NB4 (cell line): ENCODE measurements at places on chromosomes 5 and 9.

- DNase-seq, result no peak
Observed at GRCh38 chr9:90064971-90065370, 460.2 kb downstream of the GADD45G start.

- no peak for DNase-seq
Observed at GRCh38 chr5:1153428-1153827, 41.6 kb upstream of the SLC12A7 start.

- no peak for DNase-seq
Observed at GRCh38 chr9:86469476-86470250, 115.5 kb upstream of the TUT7 start.

DNA sequence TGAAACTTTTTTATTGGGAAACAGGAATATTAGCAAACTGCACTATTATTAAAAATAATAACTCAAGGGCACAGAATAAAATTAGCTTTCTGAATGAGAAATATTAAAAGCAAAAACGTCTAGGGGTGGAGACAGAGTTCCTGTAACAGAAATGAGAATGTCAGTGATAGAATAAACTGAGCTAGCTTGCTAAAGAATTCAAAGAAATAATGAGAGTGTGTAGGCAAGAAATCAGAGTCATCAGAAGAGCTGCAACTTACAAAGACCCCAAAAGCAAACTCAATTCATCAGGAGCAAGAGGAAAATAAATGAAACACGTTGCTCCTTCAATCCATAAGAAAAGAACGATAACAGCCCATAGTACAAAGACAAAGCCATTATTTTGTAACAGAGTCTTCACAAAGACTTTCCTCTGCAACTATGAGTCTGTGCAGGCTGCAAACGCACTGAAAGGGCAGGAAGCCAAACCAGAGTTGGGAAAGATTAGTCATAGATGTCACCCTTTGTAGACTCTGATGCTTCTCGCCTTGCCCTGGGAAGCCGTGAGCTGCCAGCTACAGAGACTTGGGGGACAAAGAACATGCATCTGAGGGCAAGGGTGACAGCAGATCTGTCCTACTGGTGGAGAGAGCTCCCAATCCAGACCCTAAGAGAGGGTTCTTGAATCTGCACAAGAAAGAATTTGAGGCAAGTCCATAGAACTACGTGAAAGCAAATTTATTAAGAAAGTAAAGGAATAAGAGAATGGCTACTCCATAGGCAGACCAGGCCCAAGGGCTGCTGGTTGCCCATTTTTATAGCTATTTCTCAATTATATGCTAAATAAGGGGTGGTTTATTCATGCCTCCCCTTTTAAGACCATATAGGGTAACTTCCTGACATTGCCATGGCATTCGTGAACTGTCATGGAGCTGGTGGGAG is 40.8 kb downstream of the SHC3 start:
- peak; percentile 3 for DNase-seq

GRCh38 chr5:34977934-34978613 is 48.7 kb downstream of the DNAJC21 start:
- DNase-seq, result no peak

GRCh38 chr5:167049771-167050567 is 1241.5 kb upstream of the WWC1 start:
- DNase-seq, result no peak

- no peak for DNase-seq
Observed at GRCh38 chr5:82347201-82347865, 69.2 kb upstream of the RPS23 start.

GRCh38 chr5:105740242-105740641 is 1930.5 kb downstream of the EFNA5 start:
- no peak for DNase-seq

DNA sequence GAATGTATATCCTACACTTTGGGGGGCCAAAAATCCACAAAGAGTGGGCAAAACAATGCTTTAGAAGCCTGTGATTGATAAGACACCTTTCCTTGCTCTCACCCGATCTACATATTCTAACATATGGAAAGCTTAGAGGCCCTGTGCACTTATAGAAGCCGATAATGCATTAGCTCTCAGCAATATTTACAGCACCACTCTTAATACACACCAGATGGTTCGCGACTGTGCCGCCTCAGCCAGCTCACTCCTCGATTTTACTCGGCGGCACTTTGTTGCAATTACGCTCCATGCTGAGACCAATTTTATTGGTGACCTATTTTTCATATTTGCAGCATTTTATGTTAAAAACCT is 18.8 kb downstream of the NR2F1 start:
- DNase-seq, result no peak

DNA sequence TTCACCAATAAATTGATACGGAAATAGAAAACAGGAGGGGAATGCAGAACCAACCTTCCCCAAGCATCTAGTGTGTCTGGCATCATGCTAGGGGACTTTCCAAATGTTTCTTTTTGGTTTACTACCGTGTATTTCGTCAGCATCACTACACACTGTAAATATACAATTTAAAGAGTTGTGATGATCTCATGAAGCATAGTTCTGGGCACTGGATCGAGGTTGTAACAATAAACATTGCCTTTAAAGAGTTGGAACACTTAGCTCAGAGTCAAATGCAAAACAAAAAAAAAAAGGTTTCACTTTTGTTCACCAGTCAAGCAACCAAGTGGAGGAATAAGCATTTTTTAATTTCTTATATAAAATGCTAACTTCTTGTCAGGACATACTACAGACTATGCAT is 2.9 kb upstream of the SCAI start:
- DNase-seq, result no peak

DNA sequence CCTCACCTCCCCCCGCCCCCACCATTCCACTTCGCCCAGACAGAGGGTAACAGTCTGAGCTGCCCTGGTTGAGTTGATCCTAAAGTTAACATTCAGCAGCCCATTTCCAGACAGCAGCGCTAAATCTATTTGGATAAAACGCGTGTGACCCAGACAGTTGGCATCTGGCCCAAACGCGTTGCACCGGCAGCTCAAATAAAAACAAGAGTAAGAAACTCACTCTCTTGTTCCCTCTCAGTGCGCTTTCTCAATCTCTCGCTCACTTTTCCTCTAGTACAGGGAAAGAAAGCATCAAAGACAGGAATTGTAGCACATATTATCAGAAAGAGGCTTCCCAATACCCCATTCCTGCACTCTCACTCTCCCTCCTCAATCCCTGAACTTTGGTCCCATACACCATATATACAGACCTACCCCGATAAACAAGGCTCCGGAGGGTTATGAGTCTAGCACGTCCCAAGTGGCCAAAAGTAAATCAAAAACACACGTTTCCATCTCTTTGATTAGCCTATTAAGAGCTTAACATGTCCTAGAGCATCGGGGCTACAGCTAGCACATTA is 1.3 kb downstream of the ADAMTS6 start:
- DNase-seq, result peak; percentile 15

DNA sequence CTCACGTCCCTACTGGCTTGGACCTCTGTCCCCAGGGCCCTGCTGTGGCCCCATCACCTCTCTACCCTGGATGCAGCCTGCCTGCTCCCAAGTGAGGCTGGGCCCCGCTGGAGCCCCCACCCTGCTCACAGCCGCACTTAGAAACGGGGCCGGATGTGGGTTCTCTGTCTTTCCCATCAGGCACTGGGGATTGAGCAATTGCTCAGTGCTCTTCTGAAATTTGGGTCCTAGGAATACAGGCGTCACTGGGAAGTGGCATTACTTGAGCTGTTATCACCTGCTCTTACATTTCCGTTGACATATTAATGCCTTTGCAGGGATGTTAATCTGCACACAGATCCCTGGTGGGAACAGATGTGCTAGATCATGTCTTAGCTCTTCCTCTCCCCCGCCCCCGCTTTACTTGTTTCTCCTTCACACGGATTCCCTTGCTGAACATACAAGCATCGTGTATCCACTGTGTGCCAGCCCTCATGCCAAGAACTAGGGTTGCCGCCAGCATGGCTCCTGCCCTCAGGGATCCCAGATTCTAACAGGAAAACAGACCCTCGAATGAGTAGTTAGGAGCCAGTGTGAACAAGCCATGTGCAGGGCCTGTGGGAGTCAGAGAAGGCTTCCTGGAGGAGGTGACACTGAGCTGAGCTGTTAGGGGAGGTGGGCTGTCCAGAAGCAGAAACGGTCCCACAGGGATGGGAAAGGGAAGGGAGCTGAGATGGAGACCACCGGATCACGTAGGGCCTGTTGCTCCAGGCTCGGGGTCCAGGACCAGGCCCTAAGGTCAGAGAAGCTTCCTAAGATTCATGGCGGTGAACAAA is 65.1 kb downstream of the NEK6 start:
- peak; percentile 95 for DNase-seq

DNA sequence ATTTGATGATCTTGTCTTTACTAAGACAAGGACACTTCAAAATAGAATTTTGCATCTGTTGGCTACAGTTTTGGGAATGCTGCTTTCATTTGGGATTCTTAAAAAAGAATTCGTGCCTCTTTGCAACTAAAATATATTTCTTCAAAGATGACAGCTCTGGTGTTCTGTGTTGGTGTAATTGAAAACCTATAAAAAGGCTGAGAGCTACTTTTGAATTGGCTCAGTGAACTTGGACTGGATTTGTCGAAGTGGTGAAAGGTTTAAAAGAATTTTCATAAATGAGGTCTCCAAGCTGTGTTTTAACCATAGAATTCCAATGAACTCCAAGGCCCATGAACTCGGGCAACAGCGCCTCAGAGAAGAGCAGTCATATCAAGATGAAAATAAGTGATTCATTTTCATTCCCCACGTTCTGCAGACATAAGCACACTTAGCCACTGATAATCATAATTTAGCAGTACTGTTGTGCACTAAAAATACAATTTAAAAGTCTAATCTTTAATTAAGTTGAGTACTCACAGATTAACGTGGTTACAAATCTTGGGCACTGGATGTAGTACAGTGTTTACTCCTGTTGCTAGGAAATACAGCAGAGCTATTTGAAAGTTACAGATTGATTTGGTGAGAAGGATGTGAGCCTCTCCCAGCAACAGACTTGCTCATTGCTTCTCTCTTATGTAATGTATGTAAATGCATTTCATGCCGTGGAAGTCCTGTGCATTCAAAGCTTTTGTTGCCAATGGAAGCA is 10.9 kb downstream of the SNCAIP start:
- DNase-seq, result no peak

GRCh38 chr5:62093976-62094375 is 212.0 kb upstream of the KIF2A start:
- DNase-seq, result no peak

DNA sequence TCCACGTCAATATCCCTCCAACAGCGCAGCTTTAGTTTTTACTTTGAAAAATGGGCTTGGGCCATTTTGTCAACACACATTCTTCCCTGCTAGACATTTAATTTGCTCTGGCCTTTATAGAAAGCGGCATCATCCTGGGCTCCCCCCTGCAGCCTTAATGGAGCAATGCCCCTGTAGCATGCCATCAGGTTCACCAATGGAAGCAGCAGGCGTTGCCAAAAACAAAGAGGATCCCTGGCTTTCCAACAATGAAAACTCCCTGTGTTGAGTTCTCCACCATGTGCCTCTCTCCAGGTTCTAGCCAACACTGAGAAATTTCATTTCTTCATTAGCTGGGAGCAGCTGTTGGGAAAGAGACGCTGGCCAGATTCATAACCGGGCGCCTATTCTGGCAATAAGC is 139.5 kb downstream of the ZNF622 start:
- no peak for DNase-seq

- DNase-seq, result no peak
Observed at GRCh38 chr9:99073985-99074901, 30.7 kb upstream of the TGFBR1 start.

DNA sequence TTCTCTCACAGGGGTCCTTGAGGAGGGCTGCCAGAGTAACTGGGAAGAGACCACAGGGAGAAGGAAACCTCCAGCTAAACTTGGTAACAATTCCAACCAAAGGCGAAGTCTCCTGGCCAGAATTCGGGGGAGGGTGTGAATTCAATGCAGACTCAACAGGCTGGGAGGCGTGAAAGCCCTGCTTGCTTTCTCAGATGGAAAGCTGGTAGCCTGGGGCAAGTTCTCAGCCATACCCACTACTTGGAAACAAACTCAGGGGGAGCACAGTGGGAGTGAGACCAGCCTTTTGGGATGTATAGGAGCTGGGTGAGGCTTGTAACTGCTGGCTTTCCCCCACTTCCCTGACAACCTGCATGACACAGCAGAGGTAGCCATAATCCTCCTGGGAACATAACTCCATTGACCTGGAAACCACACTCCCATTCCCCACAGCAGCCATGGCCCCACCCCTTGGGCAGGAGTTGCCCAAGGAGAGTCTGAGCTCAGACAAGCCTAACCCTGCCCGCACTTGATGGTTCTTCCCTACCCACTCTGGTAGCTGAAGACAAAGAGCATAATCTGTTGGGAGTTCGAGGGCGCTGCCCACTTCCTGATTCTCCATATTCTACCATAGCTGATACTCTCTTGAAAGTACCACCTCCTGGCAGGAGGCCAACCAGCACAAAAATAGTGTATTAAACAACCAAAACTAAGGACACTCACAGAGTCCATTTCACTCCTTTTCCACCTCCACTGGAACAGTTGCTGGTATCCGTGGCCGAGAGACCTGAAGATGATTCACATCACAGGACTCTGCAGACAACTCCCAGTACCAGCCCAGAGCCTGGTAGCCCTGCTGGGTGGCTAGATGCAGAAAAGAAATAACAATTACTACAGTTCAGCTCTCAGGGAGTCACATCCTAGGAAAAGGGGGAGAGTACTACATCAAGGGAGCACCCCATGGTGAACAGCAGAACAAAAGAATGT is 123.8 kb downstream of the FAM170A start:
- peak; percentile 17 for DNase-seq

- no peak for DNase-seq
Observed at GRCh38 chr9:22237497-22238363, 208.9 kb upstream of the DMRTA1 start.

- no peak for DNase-seq
Observed at GRCh38 chr5:89211836-89212235, 328.9 kb upstream of the MEF2C start.

DNA sequence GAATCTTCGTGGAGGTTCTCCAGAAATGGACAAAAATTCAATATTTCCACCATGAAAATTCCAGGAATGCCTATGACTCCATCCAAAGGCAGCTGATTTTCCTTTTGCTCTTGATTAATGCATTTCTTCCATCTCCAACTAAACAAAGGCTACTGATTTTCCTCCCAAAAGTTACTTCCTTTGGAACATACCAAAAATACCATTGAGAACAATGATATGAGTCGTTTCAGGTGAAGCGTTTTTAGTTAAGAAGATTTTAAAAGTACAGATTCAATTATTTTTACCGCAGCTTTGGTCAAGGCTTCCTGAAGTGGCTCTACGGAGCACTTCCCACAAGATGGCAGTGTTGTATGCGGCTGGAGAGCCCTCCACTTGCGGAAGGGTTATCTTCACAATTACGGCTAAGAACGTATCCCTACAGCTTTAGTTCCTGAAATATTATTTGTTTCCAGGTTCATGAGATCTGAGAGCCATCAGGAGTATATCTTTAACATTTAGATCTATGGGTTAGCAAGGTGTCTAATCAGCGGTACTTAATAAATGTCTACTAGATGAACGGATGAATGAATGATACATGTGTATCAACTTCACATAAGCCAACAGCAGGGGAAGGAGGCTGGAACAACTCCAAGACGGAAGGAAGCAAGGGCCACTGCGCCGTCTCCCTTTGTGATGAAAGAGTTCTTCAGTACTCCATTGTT is 35.9 kb upstream of the ARSB start:
- peak; percentile 78 for DNase-seq

- no peak for DNase-seq
Observed at GRCh38 chr5:151270599-151270998, 17.6 kb downstream of the GM2A start.

- peak; percentile 1 for DNase-seq
Observed at GRCh38 chr9:75826314-75826713, 64.2 kb upstream of the PCSK5 start.
